ENCODE measurements at places on chromosomes 12 and 14. TPM values are rescaled to one million over a fixed set of nuclear protein-coding genes. Genes with fewer than 3 reads are reported as not detected.

DNA sequence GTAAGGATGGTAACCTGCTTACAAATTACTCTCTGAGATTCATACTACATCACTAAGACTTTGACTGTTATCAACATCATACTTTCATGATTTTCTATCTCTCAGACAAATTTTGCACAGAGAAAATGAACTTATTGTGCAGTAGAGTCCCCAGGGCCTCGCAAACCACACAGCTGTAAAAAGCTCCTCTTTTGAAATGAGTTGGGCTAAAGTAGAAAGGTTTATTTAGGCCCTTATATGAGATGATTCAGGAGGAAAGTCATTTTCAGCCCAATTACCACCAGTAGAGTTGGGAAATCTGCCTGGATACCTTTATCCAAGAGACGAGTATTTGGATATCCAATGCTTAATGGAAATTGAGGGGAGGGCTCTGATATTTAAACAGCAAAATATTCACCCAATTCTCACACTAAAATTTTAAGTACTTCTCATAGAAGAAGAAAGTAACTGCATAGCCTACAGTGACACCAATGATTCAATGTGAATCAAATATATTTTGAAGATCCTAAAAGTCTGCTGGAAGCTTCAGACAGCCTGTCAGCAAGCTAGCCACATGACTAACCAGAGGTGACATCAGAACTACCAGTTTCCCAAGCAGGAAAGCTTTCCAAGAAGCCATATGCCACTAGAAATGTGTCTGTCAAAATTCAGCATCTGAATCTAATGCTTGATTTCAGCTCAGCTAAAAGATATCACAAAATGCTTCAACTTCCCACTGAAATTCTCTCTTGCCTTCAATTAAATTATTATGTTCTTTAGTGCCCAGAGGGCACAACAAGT is 190.1 kb upstream of the SYT1 start:
- no peaks in the 10 kb centered on the region for H3K4me1 ChIP-seq
- H3K36me3 ChIP-seq = no peaks in the 10 kb centered on the region
- H3K27me3 ChIP-seq = no peaks in the 10 kb centered on the region
- H3K27ac ChIP-seq = no peak overlapping the region

DNA sequence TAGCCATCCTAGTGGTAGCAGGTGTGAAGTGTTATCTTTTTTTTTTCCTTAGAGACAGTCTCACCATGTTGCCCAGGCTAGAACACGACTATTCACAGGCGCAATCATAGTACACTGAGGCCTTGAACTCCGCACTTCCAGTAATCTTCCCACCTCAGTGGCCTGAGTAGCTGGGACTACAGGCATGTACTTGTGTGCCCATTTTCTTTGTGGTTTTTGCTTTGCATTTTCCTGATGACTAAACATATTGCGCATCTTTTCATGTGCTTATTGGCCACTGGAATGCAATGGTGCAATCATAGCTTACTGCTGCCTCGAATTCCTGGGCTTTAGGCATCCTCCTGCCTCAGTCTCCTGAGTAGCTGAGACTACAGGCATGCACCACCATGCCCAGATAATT is 33.3 kb upstream of the GCH1 start:
- H3K27ac ChIP-seq = no peak overlapping the region
- H3K4me1 ChIP-seq = no peaks in the 10 kb centered on the region
- H3K4me3 ChIP-seq = no peak overlapping the region
- H3K27me3 ChIP-seq = no peaks in the 10 kb centered on the region
- no peak for DNase-seq

MDGA2 gene
- total RNA-seq = 0.19 TPM

GRCh38 chr14:49862089-49862673 is 9.6 kb upstream of the NEMF start:
- H3K27ac ChIP-seq = peak overlapping the region; percentile 99
- DNase-seq = peak; percentile 81
- peaks cover 39% of the 10 kb centered on the region for H3K4me1 ChIP-seq
- no peaks in the 10 kb centered on the region for H3K27me3 ChIP-seq
- no peaks in the 10 kb centered on the region for H3K36me3 ChIP-seq

GRCh38 chr12:85872497-85873091 is 1.5 kb upstream of the NTS start:
- no peak overlapping the region for H3K27ac ChIP-seq
- H3K4me3 ChIP-seq = no peak overlapping the region
- no peak for DNase-seq
- H3K36me3 ChIP-seq = no peaks in the 10 kb centered on the region
- H3K4me1 ChIP-seq = no peaks in the 10 kb centered on the region
- H3K27me3 ChIP-seq = peaks cover 7% of the 10 kb centered on the region

DNA sequence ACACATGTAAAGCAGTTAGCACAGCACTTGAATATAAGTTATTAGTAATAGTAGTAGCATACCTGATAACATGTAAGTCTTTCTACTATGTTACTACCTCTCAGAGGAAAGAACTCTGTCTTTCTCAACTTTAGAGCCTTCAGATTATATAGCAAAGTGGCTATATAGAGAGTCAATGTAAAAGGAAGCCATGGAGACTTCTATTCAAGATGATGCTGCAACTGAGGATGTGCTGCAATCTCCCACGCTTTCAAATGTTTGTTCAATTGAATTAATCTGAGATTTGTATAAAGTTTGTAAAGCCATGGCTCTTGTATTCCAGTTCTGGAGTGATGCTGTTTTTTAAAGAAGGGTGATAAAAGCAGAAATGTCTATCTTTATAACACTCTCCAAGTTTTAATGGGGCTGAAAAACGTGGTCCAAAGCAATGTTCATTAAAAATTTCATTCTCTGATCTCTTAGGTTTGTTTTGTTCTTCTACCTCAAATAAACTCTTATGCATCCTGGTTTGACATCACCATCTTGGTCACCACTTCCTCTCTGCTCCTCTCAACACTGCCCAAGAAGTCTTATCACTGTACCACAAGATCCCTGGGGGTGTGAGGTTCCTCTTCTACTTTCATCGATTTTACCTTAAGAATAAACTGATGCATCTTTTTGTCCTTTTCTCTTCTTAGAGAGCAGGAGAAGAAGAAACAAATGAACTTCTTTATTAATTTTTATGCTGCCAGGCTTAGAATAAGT is 40.6 kb downstream of the C12orf42 start:
- H3K4me1 ChIP-seq = no peaks in the 10 kb centered on the region
- H3K27me3 ChIP-seq = no peaks in the 10 kb centered on the region
- no peak for DNase-seq
- no peak overlapping the region for H3K4me3 ChIP-seq
